Heart left ventricle (tissue), 16 donors: ENCODE measurements at places on chromosomes 2 and 18.

DNA sequence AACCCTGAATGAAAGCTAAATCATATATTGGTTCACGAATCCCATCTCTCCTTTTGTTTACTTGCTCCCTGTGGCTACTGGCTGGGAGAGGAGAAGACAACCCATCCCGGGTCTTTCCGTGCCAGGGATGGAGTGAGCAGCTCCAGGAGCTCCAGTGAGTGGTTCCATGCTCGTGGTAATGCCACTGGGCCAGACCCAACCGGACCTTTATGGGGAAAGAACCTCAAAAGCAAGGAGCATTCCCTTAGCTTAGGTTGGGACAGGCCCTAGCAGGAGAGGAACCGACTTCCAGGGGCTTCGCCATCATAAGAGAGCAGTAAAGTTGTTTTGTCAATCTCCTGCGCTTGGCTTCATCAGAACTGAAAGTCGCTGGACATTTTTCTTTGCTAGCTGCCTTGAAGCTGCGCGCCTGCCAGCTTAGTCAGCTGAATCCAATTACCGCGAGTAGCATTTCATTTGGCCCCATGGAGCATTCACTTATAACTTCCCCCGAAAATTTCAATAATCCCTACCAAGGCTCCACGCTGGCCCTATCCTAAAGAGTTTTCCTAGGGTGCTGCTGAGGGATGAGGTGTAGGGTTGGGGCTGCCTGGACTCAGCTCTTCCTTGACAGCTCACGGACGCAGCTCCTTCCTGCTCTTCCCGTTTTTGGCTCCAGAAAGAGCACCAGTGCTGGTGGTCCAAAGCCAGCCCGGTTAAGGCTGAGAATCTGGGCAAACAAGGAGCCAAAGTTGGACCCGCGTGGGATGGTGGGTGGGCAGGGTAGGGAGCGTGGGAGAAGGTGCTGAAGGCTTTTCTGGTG lies 4.9 kb downstream of the HOXD3 start:
- H3K27ac ChIP-seq, result no peak overlapping the region
- H3K27me3 ChIP-seq, result peaks cover 100% of the 10 kb centered on the region
- no peak for DNase-seq
- H3K4me3 ChIP-seq, result no peak overlapping the region
- H3K36me3 ChIP-seq, result no peaks in the 10 kb centered on the region

- H3K27ac ChIP-seq, result peak overlapping the region; percentile 5
- H3K36me3 ChIP-seq, result no peaks in the 10 kb centered on the region
- peaks cover 3% of the 10 kb centered on the region for H3K4me1 ChIP-seq
- DNase-seq, result peak; percentile 51
Measured at GRCh38 chr2:10382354-10383061, 65.6 kb downstream of the ODC1 start.

GRCh38 chr2:132384491-132385151 lies 32.0 kb upstream of the GPR39 start:
- H3K27me3 ChIP-seq, result no peaks in the 10 kb centered on the region
- H3K36me3 ChIP-seq, result no peaks in the 10 kb centered on the region
- no peaks in the 10 kb centered on the region for H3K4me1 ChIP-seq
- no peak for DNase-seq
- no peak overlapping the region for H3K4me3 ChIP-seq
- H3K27ac ChIP-seq, result no peak overlapping the region

DNA sequence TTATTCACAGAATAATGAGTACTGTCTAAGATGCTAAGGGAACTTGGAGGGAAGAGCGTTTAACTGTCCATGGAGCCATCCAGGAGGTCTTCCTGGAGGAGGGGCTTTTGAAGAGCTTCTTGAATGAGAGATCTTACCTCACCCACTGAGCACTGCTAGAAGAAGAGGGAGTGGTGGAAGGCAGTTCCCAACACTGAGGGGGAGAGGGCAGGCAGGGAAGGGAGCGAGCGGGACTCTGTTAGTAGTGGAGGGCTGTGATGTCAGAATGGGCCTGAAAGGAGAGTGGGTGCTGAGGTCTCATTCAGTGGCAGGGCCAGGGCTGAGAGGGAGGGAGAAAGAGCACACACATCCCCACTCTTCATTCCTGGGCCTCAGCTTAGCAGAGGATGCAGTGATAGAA lies 65.0 kb downstream of the NCK2 start:
- H3K4me1 ChIP-seq, result peaks cover 49% of the 10 kb centered on the region
- no peaks in the 10 kb centered on the region for H3K36me3 ChIP-seq
- H3K27me3 ChIP-seq, result no peaks in the 10 kb centered on the region
- no peak overlapping the region for H3K27ac ChIP-seq
- H3K4me3 ChIP-seq, result no peak overlapping the region

- no peak overlapping the region for H3K27ac ChIP-seq
- H3K4me3 ChIP-seq, result no peak overlapping the region
- no peak for DNase-seq
- no peaks in the 10 kb centered on the region for H3K27me3 ChIP-seq
Measured at GRCh38 chr2:96806468-96807126, 9.5 kb upstream of the CNNM3 start.

GRCh38 chr2:169275696-169276444 lies 86.5 kb downstream of the LRP2 start:
- DNase-seq, result no peak
- H3K27me3 ChIP-seq, result no peaks in the 10 kb centered on the region
- H3K4me1 ChIP-seq, result no peaks in the 10 kb centered on the region
- no peaks in the 10 kb centered on the region for H3K36me3 ChIP-seq

GRCh38 chr18:3441290-3441689 lies 8.7 kb upstream of the TGIF1 start:
- DNase-seq, result no peak
- H3K36me3 ChIP-seq, result no peaks in the 10 kb centered on the region

DNA sequence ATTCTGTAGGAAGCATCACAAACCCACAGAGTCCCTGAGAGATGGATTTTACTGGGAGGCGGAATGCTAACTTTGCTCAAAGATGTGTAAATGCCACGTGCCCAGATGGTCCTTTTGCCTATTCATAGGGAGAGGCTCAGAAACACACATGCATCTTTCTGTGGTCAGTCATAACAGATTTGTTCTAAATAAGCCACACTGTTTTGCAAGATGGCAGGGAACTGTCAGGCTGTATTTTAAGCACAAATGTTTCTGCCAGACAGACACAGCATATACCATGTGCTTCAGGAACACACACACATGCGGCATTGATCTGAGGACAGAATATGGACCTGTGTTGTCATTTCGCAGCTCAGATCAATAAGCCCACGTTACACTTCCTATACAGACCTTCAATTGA lies 312.0 kb downstream of the GPD2 start:
- no peak overlapping the region for H3K4me3 ChIP-seq
- H3K27me3 ChIP-seq, result no peaks in the 10 kb centered on the region
- no peaks in the 10 kb centered on the region for H3K36me3 ChIP-seq
- H3K4me1 ChIP-seq, result no peaks in the 10 kb centered on the region
- no peak overlapping the region for H3K27ac ChIP-seq

DNA sequence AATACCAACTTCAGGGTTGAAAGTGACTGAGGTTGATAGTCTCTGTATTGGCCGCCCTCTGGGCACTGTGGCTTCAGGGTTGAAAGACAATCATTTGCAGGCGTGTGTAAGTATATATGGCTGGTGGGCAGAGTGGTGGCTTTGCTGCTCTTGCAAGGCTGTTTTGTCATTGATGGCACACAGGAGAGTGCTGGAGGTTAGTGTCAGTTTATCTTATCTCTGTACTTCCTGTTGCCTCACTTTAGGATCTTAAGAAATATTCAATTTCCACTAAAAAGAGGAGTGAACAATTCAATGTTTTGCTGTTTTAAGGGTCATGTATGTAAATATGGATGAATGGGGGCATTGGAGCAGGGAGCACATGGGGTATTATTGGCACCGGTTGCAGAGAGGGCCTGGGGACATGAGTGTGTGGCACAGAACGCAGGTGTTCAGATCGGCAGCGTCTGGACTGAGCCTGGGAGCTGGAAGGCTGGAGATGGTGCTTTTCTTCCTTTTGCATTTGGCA lies 51.5 kb downstream of the NCK2 start:
- no peak for DNase-seq
- H3K4me1 ChIP-seq, result peaks cover 67% of the 10 kb centered on the region
- no peak overlapping the region for H3K27ac ChIP-seq
- peak overlapping the region; percentile 5 for H3K4me3 ChIP-seq

DNA sequence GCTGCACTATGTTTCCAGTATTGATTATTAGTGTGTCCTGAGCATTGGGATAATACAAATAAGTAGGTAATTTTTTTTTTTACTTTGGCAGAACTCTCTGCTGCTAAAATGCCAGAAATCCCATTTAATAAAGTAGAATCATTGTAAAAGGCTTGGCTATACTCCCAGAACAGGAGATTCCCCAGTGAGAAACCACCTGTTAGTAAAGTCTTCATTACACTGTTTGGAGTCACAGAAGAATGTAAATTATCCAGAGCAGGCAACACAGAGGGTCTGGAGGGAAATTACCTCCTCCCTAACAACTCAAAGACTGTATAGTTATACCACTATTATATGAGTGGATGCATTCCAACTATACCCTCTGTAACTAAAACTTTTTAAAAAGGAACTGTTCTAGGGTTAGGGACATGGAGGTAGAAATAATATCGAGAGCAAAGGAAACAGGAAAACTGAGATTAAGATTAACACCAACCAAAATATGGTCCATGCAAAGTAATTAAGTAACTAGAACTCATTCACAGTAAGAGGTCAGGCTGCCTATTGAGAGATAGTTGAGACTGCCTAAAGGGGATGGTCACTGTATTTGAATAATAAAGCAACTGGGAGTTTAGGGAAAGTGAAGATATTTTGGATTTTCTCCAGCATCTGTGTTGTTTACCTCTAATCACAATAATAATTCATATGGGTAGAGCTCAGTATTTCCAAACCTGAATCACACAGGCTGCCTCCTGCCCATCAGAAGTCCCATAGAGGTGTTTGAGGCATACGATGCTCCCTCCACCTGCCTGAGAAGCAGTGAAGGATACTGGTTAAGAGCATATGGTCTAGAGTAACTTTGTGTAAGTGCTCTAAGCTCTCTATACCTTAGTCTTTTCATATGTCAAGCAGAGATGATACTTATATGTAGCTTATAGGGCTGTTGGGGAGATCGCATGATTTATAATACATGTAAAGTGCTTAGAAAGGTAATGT lies 34.4 kb downstream of the MAP2 start:
- H3K36me3 ChIP-seq, result no peaks in the 10 kb centered on the region
- no peaks in the 10 kb centered on the region for H3K4me1 ChIP-seq
- H3K27me3 ChIP-seq, result no peaks in the 10 kb centered on the region

DNA sequence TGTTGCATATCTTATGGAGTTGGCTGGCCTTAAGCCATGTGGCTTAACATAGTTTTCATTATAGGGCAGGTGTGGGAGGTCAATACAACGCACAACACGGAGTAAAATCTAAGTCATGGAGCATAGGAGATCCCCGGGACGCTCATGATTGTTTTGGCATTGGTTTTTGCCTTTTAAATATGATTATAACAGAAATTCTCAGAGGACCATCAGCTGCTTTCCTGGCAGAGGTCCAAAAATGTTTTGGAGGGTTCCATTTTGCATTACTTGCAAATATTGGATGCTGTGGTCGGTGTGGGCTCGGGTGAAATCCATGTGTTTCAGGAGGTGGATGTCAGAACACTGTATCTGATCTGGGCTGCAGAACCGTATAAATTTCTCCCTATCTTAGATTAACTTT lies 3.4 kb downstream of the NCOA1 start:
- no peak overlapping the region for H3K27ac ChIP-seq
- H3K36me3 ChIP-seq, result no peaks in the 10 kb centered on the region
- no peaks in the 10 kb centered on the region for H3K27me3 ChIP-seq

DNA sequence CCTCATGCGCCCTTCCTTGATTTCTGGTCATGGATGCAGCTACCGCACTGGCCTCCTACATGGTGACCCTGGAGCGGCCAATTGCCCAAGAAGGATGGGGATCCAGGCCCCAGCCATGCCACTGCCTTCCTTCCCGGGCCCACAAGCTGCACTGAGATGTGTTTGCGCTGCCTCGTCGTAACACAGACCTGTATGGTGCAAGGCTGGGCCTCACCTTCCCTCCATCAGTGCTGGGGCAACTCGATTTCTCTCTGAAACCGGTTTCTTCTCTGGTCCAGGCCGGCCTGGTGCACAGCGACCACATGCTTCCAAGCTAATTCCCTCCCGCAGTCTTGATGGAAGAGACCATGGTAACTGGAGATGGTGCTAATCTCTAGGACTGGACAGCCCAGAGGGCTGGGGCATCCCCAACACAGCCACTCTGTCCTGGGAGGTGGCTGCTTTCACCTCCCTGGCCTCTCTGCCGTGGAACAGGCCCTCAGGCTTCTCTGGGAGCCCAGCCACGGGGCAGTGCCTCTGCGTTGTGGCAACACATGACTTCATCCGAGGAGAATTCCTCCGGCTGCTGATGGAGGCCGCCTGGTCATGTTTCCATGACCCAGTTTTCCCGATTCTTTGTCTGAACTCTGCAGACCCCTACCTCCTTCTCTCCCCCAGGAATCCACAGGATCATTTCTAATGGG lies 184.2 kb downstream of the GLI2 start:
- no peaks in the 10 kb centered on the region for H3K27me3 ChIP-seq
- DNase-seq, result peak; percentile 72
- peaks cover 8% of the 10 kb centered on the region for H3K4me1 ChIP-seq
- no peaks in the 10 kb centered on the region for H3K36me3 ChIP-seq

- DNase-seq, result no peak
- peaks cover 74% of the 10 kb centered on the region for H3K4me1 ChIP-seq
- H3K36me3 ChIP-seq, result no peaks in the 10 kb centered on the region
Measured at GRCh38 chr2:203690441-203691047, 15.9 kb upstream of the CD28 start.

DNA sequence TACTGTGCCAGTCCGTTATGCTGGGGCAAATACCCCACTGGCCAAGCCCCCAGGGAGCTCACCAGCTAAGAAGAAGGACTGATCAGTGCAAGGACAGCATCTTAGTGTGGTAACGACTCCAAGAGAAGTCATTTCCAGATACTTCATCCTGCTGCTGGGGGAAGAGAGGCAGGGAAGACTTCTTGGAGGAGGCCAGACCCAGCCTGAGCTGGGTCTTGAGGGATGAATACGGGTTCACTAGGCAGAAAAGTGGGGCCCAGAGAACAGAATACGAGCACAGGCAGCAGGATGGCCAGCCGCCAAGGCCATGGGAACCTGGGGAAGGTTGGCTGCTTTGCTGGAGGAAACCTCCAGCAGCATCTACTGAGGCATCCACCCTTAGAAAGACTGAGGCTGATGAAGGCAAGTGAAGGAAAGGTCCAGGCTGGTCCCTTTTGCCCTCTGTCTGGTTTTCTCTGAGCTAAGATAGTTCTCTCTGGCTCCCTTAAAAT lies 84.1 kb downstream of the GLI2 start:
- H3K27me3 ChIP-seq, result no peaks in the 10 kb centered on the region
- DNase-seq, result peak; percentile 40
- no peaks in the 10 kb centered on the region for H3K36me3 ChIP-seq
- no peak overlapping the region for H3K4me3 ChIP-seq

GRCh38 chr2:224180810-224181209 lies 141.7 kb upstream of the SERPINE2 start:
- H3K27ac ChIP-seq, result no peak overlapping the region
- no peaks in the 10 kb centered on the region for H3K27me3 ChIP-seq
- DNase-seq, result no peak
- no peaks in the 10 kb centered on the region for H3K4me1 ChIP-seq
- H3K4me3 ChIP-seq, result no peak overlapping the region
